ENCODE measurements at places on chromosomes 1 and 21.

DNA sequence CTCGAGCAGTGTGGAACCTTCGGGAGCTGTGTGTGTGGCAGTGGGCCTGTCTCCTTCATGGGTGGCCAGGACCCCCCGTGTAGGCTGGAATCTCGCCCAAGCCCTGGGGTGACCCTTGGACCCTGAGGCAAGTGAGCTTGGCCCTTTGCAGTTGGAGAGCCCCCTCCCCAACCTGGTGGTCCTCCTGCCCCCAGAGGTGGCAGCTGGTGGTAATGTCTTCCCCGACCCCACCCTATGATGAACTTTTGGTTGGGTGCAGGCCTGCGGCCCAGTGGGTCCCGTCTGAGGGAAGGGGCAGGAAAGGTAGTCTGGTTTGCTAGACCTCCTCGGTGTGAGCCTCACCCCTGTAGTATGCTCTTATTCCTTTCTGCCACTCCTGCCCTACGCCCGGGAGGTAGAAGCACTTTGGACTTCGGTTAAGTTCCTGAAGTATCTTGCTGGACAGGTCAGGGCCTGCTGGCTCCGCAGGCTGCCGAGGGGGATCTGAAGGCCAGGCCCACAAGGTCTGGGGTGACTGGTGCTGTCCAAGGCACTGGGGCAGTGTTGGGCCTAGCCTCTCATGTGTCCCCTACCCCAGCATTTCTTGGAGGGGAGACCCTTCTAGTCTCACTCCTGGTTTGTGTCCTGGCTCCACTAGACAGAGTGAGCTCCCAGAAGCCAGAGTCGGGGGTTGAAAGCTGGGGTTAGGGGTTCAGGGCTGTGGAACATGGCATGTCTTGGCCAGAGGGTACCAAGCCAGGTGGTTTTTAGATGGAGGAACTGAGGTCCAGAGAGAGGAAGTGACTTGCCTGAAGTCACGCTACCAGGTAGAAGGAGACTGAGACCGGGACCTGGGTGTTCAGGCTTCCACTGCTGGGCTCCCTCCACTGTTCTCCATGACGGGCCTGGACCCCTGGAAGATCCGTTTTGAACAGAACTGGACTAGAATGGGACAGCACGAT lies 1.8 kb downstream of the ZNF362 start:
- DNase-seq: no peak

DNA sequence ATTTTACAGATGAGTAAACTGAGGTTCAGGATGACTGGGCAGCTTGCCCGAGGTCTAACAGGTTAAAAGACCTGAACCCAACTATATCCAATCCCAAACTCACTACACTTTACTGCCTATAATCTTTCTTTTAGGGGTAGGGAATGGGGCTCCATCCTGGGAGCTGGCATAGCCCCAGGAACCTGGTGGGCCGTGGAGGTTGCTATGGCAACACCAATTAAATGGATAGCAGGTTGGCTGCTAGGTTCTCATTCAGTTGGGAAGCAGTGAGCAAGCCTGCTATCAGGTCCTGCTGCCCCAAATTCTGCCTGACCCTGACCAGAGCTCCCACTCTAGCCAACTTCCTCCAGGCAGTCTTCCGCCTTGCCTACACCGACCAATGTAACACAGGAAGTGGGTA lies 40.9 kb downstream of the LRP8 start:
- DNase-seq: no peak

DNA sequence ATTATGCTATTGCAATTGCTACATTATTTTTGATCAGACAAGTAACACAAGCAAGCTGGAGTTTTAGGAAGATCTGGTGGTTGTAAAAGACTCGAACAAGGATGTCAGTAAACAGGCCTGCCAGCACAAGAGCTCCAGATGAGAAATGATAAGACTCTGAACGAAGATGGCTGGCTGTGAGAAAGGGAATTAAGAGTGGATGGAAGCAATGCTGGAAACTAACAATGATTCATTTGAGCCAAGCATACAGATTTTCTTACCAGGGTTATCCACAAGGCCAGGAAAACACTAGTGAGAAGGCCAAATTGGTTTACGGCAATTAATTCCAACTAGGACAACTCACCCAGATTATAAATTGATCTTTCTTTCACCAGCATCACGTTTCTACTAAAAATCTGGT lies 54.2 kb downstream of the NRIP1 start:
- no peak for DNase-seq

GRCh38 chr1:182410138-182410537 lies 9.7 kb upstream of the TEDDM1 start:
- DNase-seq: no peak

DNA sequence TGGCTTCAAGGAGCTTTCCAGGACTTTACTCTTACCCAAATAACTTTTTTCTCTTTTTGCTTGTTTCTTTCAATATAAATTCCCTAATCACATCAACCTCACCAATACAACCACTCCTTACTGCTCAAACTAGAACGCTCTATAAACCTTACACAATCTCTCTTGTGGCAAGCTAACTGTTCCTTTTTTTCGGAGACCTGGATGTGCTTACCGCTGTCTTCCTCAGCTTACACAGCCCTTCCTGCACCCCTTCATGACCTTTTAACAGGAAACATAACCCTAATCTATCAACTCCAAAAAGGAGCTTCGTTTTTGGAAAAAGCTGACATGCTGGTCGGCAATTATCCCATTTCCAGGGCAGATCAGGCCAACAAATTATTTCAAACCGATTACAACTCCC lies 24.1 kb upstream of the SLC2A5 start:
- DNase-seq: no peak

- DNase-seq: no peak
Measured at GRCh38 chr1:51750218-51750617, 128.3 kb downstream of the NRDC start.

- no peak for DNase-seq
Measured at GRCh38 chr1:200038981-200039848, 11.7 kb downstream of the NR5A2 start.

DNA sequence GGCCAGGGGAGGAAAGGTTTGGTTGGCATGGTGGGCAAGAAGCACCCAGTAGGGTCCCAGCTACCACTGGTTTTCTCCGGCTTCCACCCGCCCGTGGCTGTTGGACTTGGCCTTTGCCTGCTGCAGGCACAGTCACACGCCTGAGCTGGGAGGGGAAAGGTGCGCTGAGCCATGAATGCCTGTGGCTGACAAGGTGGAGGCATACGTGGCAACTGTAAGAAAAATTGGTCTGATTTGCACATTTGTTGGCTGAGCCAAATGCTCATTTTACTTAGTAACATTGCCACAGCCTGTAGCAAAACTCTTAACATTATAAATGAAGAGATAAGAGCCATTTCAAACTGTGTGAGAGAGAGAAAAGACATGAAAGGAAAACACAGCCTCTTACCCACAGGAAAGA lies 191.6 kb downstream of the PTPRC start:
- no peak for DNase-seq

GRCh38 chr21:25425156-25425555 lies 182.1 kb downstream of the MRPL39 start:
- no peak for DNase-seq

DNA sequence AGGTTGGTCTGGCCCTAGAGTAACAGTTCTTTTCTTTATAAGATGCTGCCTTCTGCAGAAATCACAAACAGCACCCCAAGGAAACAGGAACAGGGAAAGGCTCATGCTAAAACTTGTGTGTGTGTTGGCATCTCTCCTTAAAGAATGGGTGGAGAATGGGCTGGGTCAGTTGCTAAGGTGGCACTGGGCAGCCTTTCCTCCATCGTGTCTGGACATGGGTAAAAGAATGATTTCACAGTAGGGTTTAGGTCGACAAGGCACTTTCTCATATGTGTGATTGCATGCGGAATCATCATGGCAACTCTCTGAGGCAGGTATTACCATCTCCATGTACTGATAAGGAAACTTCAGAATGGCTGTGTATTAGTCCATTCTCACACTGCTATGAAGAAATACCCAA lies 40.3 kb downstream of the LRRN2 start:
- DNase-seq: no peak

GRCh38 chr1:114218361-114219171 lies 64.9 kb upstream of the SYT6 start:
- no peak for DNase-seq

GRCh38 chr1:181514298-181515290 lies 31.3 kb downstream of the CACNA1E start:
- DNase-seq: no peak

DNA sequence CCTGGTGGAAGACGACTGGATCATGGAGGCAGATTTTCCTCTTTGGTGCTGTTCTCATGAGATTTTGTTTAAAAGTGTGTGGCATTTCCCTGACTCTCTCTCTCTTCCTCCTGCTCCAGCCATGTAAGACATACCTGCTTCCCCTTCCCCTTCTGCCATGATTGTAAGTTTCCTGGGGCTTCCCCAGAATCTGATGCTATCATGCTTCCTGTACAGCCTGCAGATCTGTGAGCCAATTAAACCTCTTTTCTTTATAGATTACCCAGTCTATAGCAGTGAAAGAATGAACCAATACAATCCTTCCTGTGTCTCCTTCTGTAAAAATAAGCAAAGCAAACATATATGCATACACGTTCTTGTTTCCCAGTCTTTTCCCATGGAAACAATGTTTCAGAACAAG lies 273.2 kb downstream of the DYRK1A start:
- no peak for DNase-seq

GRCh38 chr1:98669355-98670296 lies 8.1 kb downstream of the SNX7 start:
- DNase-seq: no peak

DNA sequence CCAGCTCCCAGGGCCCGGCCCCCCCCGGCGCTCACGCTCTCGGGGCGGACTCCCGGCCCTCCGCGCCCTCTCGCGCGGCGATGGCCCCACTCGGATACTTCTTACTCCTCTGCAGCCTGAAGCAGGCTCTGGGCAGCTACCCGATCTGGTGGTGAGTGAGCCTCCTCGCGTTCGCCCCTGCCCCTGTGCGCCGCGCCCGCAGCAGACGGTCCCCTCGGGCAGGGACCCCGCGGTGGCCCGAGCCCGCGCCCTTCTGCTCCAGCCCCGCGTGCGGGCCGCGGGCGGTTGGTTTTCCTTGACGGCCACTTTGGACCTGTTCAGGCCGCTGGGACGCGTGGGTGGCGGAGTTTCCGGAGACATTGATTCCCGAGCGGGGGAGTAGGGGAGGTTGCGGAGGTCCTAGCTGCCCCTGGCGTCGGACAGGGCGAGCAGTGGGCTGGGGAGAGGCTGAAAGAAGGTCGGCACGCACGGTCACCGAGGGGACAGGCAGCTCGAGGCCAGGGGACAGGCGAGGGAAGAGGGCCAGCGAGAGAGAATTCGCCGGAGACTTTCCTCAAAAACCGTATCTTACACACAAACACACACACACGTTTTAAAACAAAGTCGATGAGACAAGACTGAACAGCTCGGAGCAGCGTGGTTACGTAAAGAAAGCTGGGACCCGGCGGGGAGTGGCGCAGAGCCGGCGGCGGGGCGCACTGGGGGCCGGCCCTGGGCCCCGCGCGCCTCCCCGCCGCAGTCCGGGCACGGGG lies 427 bp downstream of the WNT3A start:
- DNase-seq: no peak

DNA sequence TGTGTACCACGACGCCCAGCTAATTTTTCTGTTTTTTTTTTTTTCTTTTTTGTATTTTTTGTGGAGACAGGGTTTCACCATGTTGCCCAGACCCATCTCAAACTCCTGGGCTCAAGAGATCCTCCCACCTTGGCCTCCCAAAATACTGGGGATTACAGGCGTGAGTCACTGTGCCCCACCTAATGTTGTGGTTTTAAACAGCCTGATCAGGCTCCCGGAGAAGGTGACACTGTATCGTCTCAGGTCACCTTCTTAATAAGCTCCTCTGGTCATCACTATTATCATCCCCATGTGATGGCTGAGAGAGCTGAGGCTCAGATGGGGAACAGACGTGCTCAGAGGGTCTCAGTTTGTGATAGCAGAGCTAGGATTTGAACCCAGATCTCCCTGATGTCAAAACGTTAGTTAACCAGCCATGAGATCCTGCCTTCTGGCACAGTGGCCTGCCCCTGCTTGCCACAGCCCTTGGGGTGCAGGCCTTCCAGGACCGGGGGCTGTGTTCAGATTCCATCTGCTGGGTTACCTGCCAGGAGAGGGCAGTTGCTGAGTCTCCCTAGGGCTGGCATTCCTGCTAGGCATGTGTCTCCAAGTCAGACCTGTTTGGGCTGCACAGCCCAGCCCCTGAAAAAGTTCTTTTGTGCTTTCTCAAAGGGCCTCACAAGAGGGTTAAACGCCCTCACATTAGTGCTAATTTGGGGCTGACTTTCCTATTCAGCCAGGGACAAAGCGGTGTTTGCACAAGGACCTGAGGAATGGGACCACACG lies 32.7 kb upstream of the GRHL3 start:
- DNase-seq: no peak

GRCh38 chr1:150235294-150235851 lies 539 bp downstream of the ANP32E start:
- DNase-seq: no peak

DNA sequence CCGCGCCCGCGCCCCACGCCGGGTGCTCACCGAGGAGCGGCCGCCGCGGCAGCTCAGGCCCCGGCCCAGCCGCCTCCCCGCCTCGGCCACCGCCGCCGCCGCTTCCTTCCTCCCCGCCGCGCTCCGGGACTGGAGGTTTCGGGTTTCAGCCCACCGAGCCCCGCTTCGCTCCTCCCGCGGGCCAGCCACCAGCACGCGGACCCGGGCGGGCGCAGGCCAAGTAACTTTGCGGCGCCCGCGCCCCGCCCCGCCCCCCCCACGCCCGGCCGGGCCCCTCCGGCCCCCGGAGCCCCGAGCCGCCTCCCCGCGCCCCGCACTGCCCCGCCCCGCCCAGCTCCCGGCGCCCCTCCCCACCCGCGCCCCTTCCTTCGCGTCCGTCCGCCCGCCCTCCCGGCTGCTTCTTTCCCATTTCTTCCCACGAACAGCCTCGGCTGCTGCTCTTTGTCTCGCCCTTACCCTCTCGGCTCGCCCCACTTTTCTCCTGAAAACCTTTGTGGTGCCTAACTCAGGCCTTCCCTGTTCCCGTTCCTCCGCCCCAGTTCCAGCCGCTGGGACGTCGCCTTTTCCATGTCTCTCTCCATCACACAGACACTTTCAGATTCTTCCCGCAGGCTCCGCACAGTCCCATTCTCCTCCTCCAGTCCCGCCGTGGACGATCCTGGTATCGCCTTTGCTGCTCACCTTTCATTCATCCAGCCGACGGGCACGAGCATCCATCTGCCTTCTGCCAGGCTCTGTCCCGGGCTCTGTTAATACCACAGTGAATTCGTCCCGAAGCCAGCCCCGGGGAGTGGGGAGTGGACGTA lies at the start of gene GPR161:
Gene GPR161, minus strand, starts transcription at position 222 of the 806 bp plus-strand sequence. CDS start 32,080 bp downstream, outside the sequence.
- no peak for DNase-seq

- no peak for DNase-seq
Measured at GRCh38 chr1:66751160-66751559, 1.1 kb upstream of the DYNLT5 start.

DNA sequence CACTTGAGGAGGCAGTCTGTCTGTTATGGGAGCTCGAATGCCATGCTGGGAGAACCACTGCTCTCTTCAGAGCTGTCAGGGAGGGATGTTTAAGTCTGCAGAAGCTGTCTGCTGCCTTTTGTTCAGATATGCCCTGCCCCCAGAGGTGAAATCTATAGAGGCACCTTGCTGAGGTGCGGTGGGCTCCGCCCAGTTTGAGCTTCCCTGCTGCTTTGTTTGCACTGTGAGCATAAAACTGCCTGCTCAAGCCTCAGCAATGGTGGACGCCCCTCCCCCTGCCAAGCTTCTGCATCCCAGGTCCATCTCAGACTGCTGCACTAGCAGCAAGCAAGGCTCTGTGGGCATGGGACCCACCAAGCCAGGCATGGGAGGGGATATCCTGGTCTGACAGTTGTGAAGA lies 247.5 kb downstream of the LMX1A start:
- DNase-seq: no peak

Measured in CD4-positive, alpha-beta T cell treated with Interleukin-4 for 1 hour (primary cell).